ENCODE measurements at places on chromosomes 11 and 22.

- DNase-seq = no peak
Measured at GRCh38 chr11:2736577-2737225, 36.9 kb upstream of the KCNQ1OT1 start.

DNA sequence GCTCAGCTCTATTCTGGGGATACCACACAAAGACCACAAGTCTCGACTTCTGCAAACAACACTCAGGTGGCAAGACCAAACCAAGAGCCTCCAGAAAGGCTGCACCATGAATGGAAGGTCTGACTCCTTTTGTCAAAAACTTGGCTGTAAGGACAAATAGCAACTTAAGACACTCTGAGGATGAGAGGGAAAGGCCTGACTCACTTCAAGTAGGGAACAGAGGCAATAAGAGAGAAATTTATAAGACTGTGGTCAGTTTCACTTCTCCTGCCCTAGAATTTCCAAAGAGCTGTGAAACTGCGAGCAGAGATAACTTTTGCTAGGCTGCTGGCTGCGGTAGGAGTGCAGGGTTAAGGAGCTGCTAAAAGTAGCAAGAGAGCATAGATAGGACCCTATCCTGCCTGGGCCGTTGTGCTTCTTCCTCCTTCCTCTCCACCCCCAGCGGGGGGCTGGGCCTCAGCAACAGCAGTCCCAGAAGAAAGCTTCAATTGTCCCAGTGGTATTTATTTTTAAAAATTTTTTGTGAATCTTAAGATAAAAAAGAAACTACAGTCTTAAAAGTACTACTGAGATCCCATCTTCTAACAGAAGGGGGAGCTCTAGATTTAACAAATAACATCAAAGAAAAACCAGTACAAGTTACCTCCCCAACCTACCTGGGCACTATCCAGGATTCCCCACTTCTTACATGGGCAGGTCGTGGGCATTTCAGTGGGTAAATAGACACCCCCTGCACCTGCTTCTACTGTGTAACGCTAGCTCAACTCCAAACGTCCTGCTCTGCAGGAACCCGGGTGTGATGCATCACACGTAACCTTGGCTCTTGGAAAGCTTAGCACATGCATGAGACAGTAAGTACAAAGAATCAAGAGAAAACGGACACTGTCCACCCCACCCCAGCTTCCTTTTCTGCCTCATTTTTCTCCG is 66.4 kb downstream of the SGSM3 start:
- DNase-seq = peak; percentile 56

DNA sequence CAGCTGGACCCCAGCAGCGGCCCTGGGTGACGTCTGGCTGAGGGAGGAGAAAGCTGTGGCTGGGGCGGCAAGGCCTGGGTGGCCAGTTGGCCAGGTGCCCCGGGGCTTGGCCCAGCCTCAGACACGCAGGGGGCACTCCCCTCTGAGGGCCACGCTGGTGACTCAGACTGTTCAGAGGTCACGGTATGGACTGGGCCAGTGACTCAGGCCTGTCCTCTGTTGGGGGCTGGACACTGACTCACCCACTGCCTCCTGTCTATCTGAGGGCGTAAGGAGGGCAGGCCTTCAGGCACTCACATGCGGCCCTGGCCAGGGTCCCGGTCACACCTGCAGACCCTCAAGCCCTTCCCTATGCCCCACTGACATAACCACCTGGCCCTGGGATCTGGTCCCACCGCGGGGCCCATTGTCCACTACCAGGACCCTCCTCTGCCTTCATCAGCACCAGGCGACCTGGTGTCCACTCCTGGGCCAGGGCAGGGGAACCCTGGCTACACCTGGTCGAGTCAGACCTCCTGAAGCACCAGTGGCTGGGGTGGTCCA is 3.7 kb upstream of the MUC5AC start:
- DNase-seq = no peak

GRCh38 chr22:40666151-40666848 is 13.0 kb upstream of the MCHR1 start:
- peak; percentile 22 for DNase-seq

- DNase-seq = no peak
Measured at GRCh38 chr11:133153031-133153430, 379.3 kb downstream of the OPCML start.

DNA sequence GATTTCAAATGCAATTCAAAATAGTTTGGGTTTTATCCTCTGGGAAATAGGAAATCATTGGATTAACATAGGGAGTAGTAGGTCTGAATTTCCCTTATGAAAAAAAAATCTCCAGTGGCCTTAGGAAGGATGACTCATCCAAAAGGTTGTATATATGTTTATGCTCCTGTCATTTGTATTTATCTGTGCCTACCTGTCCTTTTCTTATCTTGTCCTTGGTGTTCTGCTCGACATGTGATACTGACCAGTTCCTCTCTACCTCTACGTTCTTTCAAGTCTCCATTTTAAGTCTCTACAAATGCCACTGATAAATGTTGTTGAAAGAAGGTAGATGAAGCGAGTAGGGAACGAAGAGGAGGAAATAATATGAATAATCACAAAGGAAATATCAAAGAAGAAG is 3.0 kb upstream of the SOX6 start:
- no peak for DNase-seq

DNA sequence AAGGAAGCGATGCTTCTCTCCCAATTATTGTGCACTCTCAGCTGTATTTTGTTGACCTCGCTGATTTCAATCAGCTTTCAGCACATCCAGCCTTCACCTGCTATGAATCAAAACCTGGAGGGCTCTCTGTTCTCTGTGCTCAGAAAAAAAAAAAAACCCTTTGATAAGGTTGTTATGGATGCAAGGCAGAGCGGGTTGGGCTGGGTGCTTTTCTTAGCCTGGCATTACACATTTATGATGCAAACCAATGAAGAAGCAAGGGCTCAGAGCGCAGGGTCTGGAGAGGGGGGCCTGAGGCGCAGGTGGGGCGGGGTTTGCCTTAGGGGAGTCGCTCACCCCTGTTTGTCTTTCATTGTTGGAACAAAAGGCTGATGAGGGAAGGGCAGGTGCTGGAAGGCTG is 86.0 kb upstream of the CADM1 start:
- no peak for DNase-seq

DNA sequence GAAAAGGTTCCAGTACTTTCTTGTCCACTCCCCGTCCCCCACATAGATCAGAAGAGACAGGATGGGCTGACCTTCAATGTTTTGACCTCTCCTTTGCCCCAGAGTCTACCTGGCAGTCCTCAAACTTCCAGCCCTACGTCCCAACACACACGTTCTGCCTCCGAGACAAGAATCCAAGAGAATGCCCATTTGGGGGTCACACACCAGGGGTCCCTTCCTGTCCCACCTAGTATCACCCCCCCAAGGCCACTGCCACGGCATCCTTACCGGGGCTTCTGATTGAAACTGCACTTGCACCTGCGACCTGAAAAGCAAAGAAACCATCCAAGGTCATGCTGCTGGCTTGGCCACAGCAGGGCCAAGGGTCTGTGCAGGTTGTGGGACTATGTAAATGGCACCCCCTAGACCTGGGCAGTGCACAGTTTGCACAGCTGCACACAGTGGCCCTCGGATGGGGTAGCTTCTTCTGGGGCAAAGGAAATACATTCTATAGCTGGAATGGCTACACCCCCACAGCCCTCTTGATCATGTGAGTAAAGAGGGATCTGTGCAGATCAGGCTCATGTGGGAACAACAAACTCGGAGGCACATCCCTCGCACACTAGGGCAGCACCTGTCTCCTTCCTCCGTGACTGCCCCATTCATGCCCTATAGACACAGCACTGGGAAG is 16.5 kb upstream of the FXYD2 start:
- DNase-seq = no peak

DNA sequence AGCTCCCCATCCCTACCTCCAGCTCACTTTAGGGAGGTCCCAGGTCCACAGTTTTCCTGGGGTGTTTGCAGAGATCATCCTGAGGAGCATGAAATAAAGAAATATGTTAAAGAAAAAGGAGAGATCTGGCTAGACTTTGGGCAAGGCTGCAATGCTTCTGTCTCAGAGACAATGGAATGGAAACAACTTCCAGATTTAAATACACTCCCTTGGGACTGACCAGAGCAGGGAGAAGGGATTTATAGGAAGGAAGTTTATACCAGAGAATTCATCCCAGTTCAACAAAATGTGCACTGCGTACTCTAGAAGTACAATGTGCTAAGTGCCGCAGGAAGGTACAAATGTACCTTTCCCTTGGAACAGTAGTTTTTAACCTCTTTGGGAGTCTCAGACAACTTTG is 40.4 kb downstream of the ETS1 start:
- DNase-seq = no peak

GRCh38 chr11:102451041-102451680 is 1.4 kb downstream of the TMEM123 start:
- DNase-seq = peak; percentile 55

GRCh38 chr22:44972363-44973083 is 37.3 kb downstream of the PHF21B start:
- DNase-seq = peak; percentile 19

GRCh38 chr11:10380921-10381320 is 74.1 kb upstream of the AMPD3 start:
- DNase-seq = no peak

- DNase-seq = no peak
Measured at GRCh38 chr22:43471606-43472135, 59.9 kb downstream of the MPPED1 start.

DNA sequence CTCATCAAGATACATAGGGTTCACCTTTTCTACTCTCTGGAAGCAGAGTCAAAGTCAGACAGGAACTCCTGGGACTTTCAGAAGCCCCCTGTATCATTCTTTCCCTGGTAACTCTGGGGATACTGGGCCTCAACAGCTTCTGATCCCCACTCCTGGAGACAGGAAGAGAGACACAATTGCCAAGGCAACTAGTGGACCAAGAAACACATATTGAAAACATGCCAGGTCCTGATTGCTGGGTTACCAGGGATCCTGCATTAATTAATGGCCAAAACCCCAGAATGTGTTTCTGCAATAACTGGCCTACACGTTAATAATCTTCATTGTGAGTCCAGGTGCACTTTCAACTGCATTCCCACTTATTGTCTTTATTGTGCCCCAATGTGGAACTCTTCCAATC is 260.8 kb upstream of the POU2AF2 start:
- no peak for DNase-seq
